Aorta (tissue), 5 donors: ENCODE measurements at places on chromosomes 1 and 21. TPM values are rescaled to one million over a fixed set of nuclear protein-coding genes. Genes with fewer than 3 reads are reported as not detected.

Gene SEMA6C
- total RNA-seq = 8.1 TPM

Gene SHE
- 44.1 TPM for total RNA-seq

- H3K27me3 ChIP-seq = no peaks in the 10 kb centered on the region
- no peaks in the 10 kb centered on the region for H3K36me3 ChIP-seq
- no peaks in the 10 kb centered on the region for H3K4me1 ChIP-seq
- H3K27ac ChIP-seq = no peak overlapping the region
- DNase-seq = no peak
- no peak overlapping the region for H3K4me3 ChIP-seq
Observed at GRCh38 chr1:244080343-244080929, 29.4 kb downstream of the ZBTB18 start.

GRCh38 chr1:231818337-231818736, 191.7 kb downstream of the DISC1 start:
- H3K27me3 ChIP-seq = no peaks in the 10 kb centered on the region
- H3K36me3 ChIP-seq = no peaks in the 10 kb centered on the region
- H3K27ac ChIP-seq = no peak overlapping the region
- H3K4me3 ChIP-seq = no peak overlapping the region
- DNase-seq = no peak

Gene TMEM52
- total RNA-seq = not detected

Gene SPATA21
- not detected for total RNA-seq

GRCh38 chr1:2449636-2450454, 26.2 kb upstream of the PLCH2 start:
- no peaks in the 10 kb centered on the region for H3K36me3 ChIP-seq
- H3K4me3 ChIP-seq = no peak overlapping the region
- H3K27ac ChIP-seq = no peak overlapping the region
- no peak for DNase-seq
- no peaks in the 10 kb centered on the region for H3K27me3 ChIP-seq
- H3K4me1 ChIP-seq = no peaks in the 10 kb centered on the region

DNA sequence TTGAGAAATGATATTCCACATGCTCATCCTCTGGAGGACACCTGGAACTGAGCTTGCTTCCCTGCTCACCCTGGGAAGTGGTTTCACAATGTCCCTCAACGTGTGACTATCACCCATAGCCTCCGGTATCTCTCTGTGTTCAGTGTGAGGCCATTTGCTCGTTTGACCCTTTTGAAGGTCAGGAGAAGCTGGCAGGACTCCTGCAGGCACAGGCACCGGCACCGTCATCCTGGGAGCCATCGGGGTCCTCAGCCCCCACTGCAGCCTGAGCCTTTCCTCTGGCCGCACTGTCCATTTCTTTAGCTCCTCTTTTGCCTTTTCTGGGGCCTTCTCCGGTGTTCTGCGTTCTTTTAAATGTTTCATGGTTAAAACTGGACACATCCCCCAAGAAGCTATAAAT, 159.6 kb upstream of the COL6A1 start:
- DNase-seq = peak; percentile 53
- no peaks in the 10 kb centered on the region for H3K36me3 ChIP-seq
- no peaks in the 10 kb centered on the region for H3K4me1 ChIP-seq
- H3K27me3 ChIP-seq = no peaks in the 10 kb centered on the region
- no peak overlapping the region for H3K4me3 ChIP-seq

- H3K4me1 ChIP-seq = no peaks in the 10 kb centered on the region
- H3K36me3 ChIP-seq = no peaks in the 10 kb centered on the region
- H3K27ac ChIP-seq = no peak overlapping the region
- DNase-seq = no peak
Observed at GRCh38 chr1:95223110-95223509, 10.9 kb upstream of the RWDD3 start.

DNA sequence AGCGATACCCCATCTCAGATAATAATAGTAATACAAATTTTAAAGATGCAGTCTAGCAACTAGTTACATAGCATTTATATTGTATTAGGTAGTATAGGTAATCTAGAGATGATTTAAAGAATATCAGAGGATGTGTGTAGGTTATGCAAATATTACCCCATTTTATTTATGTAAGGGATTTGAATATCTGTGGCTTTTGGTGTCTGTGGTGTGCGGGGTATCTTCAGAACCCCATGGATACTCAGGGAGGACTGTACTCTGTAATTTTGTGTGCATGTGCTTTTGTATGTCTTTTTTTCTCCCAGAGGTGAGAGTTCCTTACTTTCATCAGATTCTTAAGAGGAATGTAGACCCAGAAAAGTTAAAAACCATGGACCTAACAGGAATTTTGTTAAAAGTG, 12.8 kb downstream of the RNF2 start:
- no peak for DNase-seq
- peaks cover 2% of the 10 kb centered on the region for H3K4me1 ChIP-seq
- no peak overlapping the region for H3K27ac ChIP-seq
- no peaks in the 10 kb centered on the region for H3K27me3 ChIP-seq
- H3K4me3 ChIP-seq = no peak overlapping the region
- H3K36me3 ChIP-seq = no peaks in the 10 kb centered on the region

Gene POTED
- total RNA-seq = not detected

DNA sequence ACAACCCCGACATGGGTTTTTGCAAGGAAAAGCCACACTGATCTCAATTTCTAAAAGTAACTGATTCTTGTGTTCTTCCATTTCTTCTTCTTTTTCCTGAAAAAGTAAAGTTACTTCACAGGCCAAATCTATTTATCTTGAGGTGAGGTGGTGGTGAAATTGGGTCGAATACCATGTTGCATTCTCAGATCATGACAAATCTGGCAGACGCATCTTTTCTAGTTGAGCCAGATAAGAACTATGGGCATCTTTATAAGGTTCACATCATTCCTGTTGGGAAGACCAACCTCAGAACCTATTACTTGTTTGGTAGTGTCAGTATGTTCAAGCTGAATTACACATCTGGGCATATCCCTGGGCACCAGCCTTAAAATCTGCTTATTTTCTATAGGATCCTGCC, 78.6 kb upstream of the USP25 start:
- no peaks in the 10 kb centered on the region for H3K27me3 ChIP-seq
- no peaks in the 10 kb centered on the region for H3K4me1 ChIP-seq
- no peak for DNase-seq
- no peaks in the 10 kb centered on the region for H3K36me3 ChIP-seq
- H3K27ac ChIP-seq = no peak overlapping the region

- no peak overlapping the region for H3K4me3 ChIP-seq
- peaks cover 3% of the 10 kb centered on the region for H3K4me1 ChIP-seq
- H3K36me3 ChIP-seq = no peaks in the 10 kb centered on the region
- DNase-seq = no peak
- no peaks in the 10 kb centered on the region for H3K27me3 ChIP-seq
Observed at GRCh38 chr1:185594786-185595410, 139.3 kb upstream of the HMCN1 start.

GRCh38 chr1:225866061-225866837, 15.9 kb downstream of the TMEM63A start:
- H3K4me3 ChIP-seq = no peak overlapping the region
- H3K4me1 ChIP-seq = no peaks in the 10 kb centered on the region
- no peak overlapping the region for H3K27ac ChIP-seq
- H3K36me3 ChIP-seq = no peaks in the 10 kb centered on the region

Gene S100A2
- 1.8 TPM for total RNA-seq

DNA sequence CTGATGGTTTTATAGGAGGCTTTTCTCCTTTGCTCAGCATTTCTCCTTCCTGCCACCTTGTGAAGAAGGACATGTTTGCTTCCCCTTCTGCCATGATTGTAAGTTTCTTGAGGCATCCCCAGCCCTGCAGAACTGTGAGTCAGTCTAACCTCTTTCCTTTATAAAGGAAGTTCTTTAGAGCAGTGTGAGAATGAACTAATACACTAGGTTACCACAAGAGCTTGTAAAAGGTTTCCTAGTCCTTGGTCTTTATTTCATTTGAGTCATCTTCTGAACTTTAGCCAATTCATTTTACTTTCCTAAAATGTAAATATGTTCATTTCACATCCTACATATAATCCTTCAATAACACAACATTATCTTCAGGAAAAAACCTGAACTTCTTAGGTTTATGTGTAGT, 365.3 kb downstream of the HHIPL2 start:
- DNase-seq = no peak
- H3K27ac ChIP-seq = no peak overlapping the region
- H3K4me1 ChIP-seq = no peaks in the 10 kb centered on the region
- H3K4me3 ChIP-seq = no peak overlapping the region
- H3K36me3 ChIP-seq = no peaks in the 10 kb centered on the region

Gene ANKRD65
- 1.5 TPM for total RNA-seq

DNA sequence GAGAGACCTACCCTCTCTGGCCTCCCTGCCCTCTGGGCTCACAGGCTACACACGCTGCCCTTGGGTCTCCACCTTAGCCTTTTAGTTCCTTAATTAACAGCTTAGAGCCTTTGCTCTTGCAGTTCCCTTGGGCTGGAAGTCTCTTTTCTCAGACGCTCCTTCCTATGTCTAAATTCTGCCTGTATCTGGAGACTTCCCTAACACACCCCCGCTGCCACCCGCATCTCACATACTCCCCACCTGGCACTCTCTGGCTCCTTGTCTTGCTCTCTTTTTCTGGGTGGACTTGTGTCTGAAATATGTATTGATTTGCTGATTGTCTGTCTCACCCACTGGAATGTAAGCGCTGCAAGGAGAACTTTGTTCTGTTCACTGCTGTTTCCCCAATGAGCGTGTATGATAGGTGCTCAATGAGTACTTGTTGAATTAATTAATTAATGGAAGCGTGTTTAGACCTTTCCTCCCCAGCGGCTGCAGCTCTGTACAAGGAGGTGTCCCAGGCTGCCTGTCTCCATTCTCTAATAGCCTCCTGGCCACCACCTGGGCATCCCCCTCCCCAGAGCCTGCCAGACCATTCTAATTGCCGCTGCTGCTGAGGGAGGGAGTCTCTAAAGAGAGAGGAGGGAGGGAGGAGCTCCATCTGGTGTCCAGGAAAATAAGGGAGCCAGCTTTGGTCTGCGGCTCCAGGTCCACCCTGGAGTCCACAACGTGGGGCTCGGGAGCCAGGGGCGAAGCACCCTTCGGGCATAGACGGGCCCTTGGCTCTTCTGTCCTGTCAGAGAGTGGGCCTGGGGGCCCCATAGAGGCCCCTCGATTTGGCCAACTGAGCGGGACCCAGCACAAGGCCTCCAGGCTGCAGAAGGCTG, 95.4 kb downstream of the RNF220 start:
- no peak overlapping the region for H3K4me3 ChIP-seq
- no peaks in the 10 kb centered on the region for H3K36me3 ChIP-seq
- H3K27me3 ChIP-seq = peaks cover 5% of the 10 kb centered on the region
- no peak for DNase-seq
- no peaks in the 10 kb centered on the region for H3K4me1 ChIP-seq
- H3K27ac ChIP-seq = no peak overlapping the region

Gene OPRD1
- not detected for total RNA-seq

DNA sequence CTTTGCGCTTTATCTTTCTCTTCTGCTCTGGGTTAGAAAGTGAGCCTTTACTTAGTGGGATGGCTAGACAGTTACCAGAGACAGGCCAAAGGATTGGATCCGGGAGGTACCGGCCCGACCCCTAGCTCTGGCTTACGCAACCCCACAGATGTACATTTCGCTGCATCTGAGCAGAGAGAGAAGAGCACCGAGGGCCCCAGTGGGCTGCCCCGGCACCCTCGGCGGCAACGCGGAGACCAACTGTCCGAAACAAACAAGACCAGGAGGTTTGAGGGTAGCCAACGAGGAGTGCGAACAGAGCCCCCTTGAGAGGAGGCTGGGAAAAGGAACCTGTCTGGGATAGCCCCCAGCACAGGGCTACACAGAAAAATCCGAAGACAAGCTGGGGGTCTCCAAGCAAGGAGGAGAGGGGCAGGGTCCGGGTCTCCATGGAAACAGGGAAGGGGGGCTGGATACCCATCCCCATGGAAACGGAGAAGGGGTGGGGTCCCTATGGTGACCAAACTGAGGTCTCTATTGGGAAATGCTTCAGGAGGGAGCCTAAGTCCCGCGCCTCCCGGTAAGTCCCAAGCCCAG, 373 bp downstream of the MTF1 start:
- H3K27ac ChIP-seq = no peak overlapping the region
- no peaks in the 10 kb centered on the region for H3K36me3 ChIP-seq
- peak overlapping the region; percentile 86 for H3K4me3 ChIP-seq
- H3K27me3 ChIP-seq = no peaks in the 10 kb centered on the region

Gene TAS1R1
- not detected for total RNA-seq

- no peaks in the 10 kb centered on the region for H3K4me1 ChIP-seq
- no peak for DNase-seq
- no peaks in the 10 kb centered on the region for H3K36me3 ChIP-seq
- H3K27me3 ChIP-seq = no peaks in the 10 kb centered on the region
- no peak overlapping the region for H3K27ac ChIP-seq
Observed at GRCh38 chr1:76824106-76824505, 43.2 kb upstream of the ST6GALNAC5 start.

- no peak overlapping the region for H3K27ac ChIP-seq
- H3K27me3 ChIP-seq = no peaks in the 10 kb centered on the region
- no peak for DNase-seq
- H3K4me3 ChIP-seq = no peak overlapping the region
Observed at GRCh38 chr1:69569175-69569541, 1.4 kb downstream of the LRRC7 start.

- H3K4me1 ChIP-seq = peaks cover 4% of the 10 kb centered on the region
- no peak overlapping the region for H3K4me3 ChIP-seq
- H3K27ac ChIP-seq = no peak overlapping the region
- no peak for DNase-seq
- no peaks in the 10 kb centered on the region for H3K36me3 ChIP-seq
Observed at GRCh38 chr1:61222240-61222639, 139.9 kb downstream of the NFIA start.

DNA sequence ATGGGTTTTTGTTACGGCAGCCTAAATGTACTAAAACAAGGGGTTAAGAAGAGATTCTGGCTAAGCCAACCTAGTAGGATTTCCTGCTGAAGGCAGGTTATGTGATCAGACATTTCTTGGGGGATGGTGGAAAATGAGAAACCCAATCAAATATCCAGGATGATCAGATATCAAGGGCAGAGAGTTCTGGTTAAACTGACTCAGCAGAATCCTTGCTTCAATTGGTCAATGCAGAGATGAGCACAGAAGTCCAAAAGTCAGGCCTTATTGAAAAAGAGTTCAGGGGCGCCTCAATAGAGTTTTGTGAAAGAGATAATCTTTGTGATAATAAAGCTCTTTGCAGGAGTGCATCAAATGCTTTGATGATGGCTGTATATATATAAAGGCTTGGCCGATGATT, 237.1 kb downstream of the AMY1C start:
- H3K27me3 ChIP-seq = no peaks in the 10 kb centered on the region
- DNase-seq = no peak
- no peaks in the 10 kb centered on the region for H3K4me1 ChIP-seq
- H3K36me3 ChIP-seq = no peaks in the 10 kb centered on the region
- H3K4me3 ChIP-seq = no peak overlapping the region

DNA sequence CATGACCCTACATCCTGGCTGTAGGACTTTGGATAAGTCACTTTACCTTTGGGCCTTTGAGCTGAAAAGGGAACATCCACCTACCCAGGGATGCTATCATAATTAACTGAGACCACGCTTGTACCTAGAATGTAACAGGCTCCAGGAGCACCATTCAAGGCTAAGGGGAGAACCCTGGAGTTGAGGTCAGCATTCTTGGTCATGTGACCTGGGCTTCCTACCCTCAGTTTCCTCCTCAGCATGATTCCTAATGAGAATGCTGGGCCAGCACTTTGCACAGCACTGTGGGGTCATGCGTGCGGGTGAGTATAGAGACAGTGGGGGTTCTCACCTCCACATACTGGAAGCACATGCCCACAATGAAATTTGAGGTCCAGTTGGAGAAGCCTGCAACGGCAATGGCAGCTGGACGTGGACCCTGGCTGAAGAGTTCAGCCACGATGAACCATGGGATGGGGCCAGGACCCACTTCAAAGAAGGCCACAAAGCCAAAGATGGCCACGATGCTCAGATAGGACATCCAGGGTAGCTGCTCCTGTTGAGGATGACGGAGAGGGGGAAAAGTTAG, 31.3 kb downstream of the SLC2A1 start:
- no peaks in the 10 kb centered on the region for H3K27me3 ChIP-seq
- DNase-seq = no peak
- no peak overlapping the region for H3K27ac ChIP-seq
- no peaks in the 10 kb centered on the region for H3K4me1 ChIP-seq

Gene CLCNKA
- total RNA-seq = 1.0 TPM
